ENCODE measurements at places on chromosomes 2 and 18.

GRCh38 chr18:45165871-45166270, 449.4 kb upstream of the SLC14A2 start:
- no peak for DNase-seq

GRCh38 chr2:138306626-138307025, 194.9 kb upstream of the SPOPL start:
- DNase-seq, result no peak

DNA sequence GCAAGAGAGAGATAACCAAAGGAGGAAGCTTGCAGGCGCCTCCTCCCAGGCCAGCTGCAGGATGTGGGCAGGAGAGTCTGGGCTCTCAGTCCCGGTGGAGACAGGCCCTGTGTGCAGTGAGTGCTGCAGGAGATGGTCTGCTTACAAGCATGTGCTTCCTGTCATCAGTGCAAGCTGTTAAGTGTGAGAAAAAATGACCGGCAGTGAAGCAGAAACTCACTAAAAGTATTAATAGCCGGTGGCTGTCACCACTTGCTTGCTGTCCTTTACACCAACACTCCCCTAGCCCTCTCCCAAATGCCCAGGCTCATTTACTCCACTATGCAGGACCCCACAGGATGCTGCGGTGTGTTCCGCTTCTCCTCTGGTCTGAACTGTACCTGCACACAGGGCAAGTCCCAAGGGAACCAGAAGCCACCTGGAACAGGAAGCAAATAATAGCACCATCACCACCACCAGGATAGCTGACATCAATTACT, 435.6 kb upstream of the HS6ST1 start:
- DNase-seq, result no peak

DNA sequence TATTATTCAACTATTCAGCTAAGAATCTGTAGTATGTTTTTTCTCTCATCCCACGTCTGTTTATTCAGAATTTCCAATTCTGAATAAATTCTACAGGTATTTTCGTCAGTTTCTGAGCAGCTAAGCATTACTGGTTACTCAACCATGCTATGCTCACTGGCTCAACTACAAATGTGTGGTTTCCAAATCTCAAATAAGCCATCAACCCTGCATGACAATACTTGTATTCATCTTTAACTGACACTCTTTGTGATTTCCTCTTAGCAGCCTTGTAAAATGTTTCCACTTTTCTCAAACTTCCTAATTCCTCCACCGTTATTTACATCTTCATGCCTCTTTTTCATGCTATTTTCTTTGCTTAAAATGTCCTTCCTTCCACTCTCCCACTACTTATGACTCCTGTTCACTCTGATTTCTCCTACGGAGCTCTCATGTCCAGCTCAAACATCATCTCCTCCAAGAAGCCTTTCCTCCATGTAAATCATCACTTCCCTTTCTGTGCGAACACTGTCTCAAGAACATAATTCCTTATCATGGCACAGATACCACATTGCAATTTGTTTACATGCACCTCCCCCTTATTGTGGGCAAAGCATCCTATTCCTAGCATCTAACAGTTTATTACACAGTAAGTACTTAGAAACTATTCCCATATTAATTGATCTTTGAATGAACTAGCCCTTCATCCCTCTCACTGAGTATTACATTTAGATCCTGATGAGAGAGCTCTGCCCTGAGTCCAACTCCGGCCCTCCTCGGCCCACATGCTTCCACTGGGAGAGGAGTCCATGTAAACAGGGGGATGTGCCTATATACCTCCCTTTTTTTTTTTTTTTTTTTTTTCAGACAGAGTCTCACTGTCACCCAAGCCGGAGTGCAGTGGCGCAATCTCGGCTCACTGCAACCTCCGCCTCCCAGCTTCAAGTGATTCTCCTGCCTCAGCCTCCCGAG, 10.5 kb downstream of the CCDC88A start:
- DNase-seq, result no peak

- no peak for DNase-seq
These were observed 53.1 kb upstream of the HS6ST1 start for GRCh38 chr2:128371648-128372345.

DNA sequence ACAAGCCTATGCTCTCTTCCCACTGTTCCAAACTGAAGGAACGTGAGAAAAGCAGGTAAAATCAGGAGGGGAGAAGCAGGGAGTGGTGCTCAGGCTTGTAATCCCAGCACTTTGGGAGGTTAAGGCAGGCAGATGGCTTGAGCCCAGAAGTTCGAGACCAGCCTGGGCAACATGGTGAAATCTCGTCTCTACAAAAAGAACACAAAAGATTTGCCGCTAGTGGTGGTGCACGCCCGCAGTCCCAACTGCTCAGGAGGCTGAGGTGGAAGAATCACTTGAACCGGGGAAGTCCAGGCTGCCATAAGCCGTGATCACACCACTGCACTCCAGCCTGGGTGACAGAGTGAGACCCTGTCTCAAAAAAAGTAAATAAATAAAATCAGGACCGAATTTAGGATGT, 1.3 kb upstream of the TMSB10 start:
- no peak for DNase-seq

Data from D721Med (cell line).